ENCODE measurements at places on chromosomes 16 and 17.

- no peaks in the 10 kb centered on the region for H3K4me1 ChIP-seq
- no peaks in the 10 kb centered on the region for H3K36me3 ChIP-seq
- H3K27me3 ChIP-seq = peaks cover 2% of the 10 kb centered on the region
- no peak overlapping the region for H3K4me3 ChIP-seq
- no peak overlapping the region for H3K27ac ChIP-seq
Observed at GRCh38 chr17:31802502-31802901, 56.5 kb downstream of the COPRS start.

GRCh38 chr16:68081861-68082628 lies 3.1 kb upstream of the NFATC3 start:
- H3K4me1 ChIP-seq = peaks cover 73% of the 10 kb centered on the region
- peak overlapping the region; percentile 96 for H3K27ac ChIP-seq
- H3K27me3 ChIP-seq = no peaks in the 10 kb centered on the region

GRCh38 chr17:81394377-81394920 lies 808 bp upstream of the BAHCC1 start:
- DNase-seq = no peak
- peaks cover 61% of the 10 kb centered on the region for H3K27me3 ChIP-seq
- H3K4me3 ChIP-seq = peak overlapping the region; percentile 68
- H3K27ac ChIP-seq = peak overlapping the region; percentile 64
- peaks cover 34% of the 10 kb centered on the region for H3K4me1 ChIP-seq

- peaks cover 16% of the 10 kb centered on the region for H3K27me3 ChIP-seq
- no peak for DNase-seq
- peaks cover 15% of the 10 kb centered on the region for H3K4me1 ChIP-seq
Observed at GRCh38 chr16:83954577-83955016, 1.6 kb downstream of the OSGIN1 start.

DNA sequence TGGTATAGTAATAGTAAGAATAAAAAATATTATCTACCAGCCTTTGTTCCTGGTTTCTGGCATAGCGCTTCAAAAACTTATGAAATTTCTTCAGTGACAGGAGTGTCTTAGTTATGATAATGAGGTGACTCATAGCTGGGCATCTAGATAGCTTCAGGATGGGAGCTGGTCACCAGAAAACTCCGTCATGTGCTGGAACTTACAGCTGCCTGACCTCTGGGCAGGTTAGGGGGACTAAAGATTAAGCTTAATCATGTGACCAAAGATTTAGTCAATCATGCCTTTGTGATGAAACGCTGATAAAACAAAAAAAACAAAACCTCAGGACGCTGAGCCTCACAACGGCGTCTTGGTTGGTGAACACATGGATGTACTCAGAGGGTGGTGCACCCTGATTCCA lies 154.2 kb downstream of the MYO1D start:
- no peak overlapping the region for H3K27ac ChIP-seq
- no peak for DNase-seq
- H3K27me3 ChIP-seq = no peaks in the 10 kb centered on the region
- H3K36me3 ChIP-seq = peaks cover 10% of the 10 kb centered on the region

DNA sequence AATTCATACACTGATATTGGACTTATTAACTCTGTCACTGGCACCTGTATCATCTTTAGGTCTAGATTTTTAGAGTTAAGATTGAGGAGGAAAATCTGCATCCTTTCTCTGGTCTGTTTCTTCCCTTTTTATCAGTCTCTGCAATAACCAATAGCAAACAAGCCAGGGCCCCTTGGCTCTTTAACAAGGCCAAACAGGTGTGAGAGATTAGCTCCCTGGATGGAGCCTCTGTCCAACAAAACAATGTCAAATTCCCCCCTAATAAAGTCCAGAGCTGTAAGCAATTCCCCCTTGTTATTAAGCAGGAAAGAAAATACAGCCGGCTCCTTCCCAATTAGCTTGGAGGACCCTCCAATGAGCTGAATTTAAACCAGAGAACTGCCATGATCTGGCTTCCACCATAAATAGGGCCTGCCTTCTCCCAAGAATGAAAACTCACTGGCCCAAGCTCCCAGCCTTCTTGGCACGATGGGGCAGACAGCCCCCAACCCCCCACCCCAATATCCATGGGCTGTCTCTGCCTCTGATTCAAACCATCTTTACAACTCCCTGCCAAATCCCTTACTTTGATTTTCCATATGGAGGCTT lies 56.1 kb upstream of the SOX9 start:
- no peak overlapping the region for H3K27ac ChIP-seq
- no peaks in the 10 kb centered on the region for H3K27me3 ChIP-seq
- H3K4me1 ChIP-seq = no peaks in the 10 kb centered on the region
- no peaks in the 10 kb centered on the region for H3K36me3 ChIP-seq
- no peak overlapping the region for H3K4me3 ChIP-seq

GRCh38 chr17:72761431-72761830 lies 331.1 kb downstream of the SLC39A11 start:
- DNase-seq = no peak
- H3K4me1 ChIP-seq = no peaks in the 10 kb centered on the region
- no peaks in the 10 kb centered on the region for H3K27me3 ChIP-seq
- peaks cover 3% of the 10 kb centered on the region for H3K36me3 ChIP-seq
- H3K4me3 ChIP-seq = no peak overlapping the region

DNA sequence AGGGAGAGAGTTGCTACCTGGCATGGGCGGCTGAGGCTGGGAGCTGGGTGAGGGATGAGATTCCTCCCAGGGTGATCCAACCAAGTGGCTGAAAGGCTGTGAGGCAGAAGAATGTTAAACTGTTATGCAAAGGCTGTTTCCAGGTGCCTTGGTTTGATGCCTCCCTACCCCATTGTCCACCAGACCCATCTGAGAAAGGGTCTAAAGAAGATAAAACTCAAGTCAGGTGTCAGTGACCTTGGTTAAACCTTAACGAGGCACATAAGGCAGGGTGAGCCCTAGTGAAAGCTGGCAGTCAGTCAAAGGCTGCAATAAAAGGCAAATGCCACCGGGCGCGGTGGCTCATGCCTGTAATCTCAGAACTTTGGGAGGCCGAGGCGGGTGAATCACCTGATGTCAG lies 23.8 kb downstream of the LDHD start:
- no peak for DNase-seq
- no peaks in the 10 kb centered on the region for H3K27me3 ChIP-seq
- no peak overlapping the region for H3K4me3 ChIP-seq
- peaks cover 42% of the 10 kb centered on the region for H3K4me1 ChIP-seq
- no peaks in the 10 kb centered on the region for H3K36me3 ChIP-seq
- H3K27ac ChIP-seq = no peak overlapping the region
